GF-D8 (cell line): ENCODE measurements at places on chromosomes 2 and 18.

GRCh38 chr2:143397884-143398614 lies 268.8 kb downstream of the ARHGAP15 start:
- no peak for DNase-seq

- no peak for DNase-seq
Measured at GRCh38 chr2:66435549-66435875, 587 bp downstream of the MEIS1 start.

- DNase-seq: no peak
Measured at GRCh38 chr2:168256448-168256847, 9.1 kb upstream of the STK39 start.

GRCh38 chr2:60440767-60441163 lies 112.7 kb downstream of the BCL11A start:
- no peak for DNase-seq

DNA sequence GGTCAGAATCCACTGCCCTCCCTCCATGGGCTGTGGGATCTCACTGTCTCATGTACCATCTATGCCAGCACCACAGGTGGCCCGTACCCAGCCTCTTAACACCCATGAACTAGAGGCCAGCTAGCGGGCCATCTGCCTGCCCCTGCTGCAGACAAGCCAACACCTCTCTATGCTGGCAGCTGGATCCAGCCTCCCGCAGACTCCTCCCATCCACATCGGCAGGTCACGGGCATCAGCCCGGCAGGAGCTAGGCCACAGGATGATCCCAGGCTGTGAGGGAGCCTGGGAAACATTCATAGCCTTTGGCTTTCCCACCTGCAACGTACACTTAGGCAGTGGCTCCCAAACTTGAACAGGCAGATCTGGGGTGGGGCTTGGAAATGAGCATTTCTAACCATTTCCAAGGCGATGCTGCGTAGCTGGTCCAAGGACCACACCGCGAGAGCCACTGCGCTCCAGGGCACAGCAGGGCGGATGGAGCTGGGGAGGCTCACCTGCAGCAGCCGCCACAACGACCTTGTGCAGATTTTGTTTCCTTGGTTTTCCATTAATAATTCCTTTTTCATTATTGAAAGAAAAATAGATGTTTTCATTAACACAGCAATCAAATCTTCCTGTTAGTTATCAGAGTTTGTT lies 114.7 kb downstream of the KCNF1 start:
- no peak for DNase-seq

- DNase-seq: no peak
Measured at GRCh38 chr18:79477711-79478483, 82.2 kb downstream of the NFATC1 start.

GRCh38 chr18:65498605-65499004 lies 252.2 kb upstream of the CDH7 start:
- no peak for DNase-seq

DNA sequence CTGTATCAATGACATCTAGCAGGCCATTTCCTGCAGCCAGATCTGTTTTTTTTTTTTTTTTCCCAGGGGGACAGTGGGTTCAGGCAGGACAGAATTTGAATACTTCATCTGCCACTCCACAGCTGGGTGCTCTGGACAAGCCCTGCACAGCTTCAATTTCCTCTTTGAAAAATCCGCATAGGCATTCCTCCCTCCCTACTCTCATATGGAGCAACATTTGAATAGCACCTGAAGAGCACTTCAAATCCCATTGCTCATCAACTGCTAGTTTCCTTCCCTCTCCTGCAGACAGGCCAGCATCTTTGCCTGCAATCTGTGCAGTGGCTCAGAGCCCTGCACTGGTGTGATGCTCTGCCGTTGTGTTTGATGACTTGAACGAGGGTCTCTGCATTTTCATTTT lies 326.3 kb downstream of the TSN start:
- DNase-seq: no peak

GRCh38 chr2:136034629-136035028 lies 49.2 kb upstream of the DARS1 start:
- DNase-seq: no peak

DNA sequence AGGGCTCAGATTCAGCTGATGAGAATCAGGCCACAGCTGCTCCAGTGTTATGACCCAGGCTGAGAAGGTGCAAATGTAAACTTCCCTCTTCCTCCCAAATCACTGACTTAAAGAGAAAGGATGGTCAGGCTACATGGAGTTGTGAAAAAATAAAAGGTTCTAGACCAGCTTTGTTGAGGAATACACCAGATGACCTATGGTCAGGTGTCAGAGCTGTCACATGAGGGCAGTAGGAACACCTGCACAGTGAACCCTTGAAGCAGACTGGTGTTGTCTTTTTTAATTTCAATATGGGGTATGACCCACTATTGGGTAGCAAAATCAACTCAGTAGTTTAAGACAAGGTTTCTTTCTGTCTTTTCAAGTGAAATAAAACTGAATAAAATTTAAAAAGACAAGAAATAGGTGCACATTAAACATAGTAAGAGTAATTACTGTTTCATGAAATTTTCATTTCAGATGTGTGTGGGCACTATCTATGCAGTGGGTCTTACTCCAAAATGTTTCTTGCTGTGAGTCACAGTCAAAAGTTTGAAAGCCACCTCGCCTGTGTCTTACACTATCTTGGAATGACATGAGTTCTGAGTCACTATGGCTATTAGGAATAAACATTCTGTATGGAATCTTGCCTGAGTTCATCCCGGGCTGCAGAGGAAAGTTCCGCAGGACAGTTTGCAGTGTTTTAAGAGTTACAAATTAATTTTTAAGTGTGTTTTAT lies 83.6 kb downstream of the ACVR1 start:
- DNase-seq: no peak

DNA sequence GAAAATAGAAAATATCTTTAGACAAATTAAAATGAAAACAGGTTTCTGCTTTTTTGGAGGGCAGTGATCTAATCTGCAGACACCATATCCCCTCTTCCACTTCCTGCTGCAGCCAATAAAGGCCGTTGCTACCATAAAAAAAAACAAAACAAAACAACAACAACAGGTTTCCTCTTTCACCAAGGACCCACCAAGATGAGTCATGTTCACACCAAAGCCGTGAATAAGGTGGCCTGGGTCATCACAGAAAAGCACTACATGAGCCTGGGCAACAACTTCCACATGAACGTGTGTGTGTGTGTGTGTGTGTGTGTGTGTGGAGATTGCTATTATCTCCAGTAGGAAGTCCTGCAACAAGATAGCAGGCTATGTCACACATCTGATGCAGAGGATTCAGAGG lies 24.8 kb upstream of the TFCP2L1 start:
- no peak for DNase-seq

- DNase-seq: no peak
Measured at GRCh38 chr2:222108497-222108896, 190.3 kb downstream of the PAX3 start.

DNA sequence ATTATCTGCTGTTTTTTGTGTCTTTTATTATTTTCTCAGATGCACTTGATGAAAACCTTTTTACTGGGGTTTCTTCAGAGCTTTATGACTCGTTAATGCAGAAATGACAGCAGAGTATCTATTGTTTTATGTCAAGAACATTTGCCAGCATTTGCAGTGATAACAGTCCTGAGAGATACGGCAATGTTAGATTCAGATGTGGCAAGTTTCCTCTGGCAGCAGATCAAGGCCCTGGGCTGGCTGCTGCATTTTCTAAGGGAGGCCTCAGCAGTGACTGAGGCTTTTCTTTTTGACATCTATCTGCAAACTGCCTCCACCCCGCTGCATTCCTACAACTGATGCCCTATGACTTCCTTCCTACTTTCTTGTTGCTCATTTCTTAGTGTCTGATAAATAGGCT lies 40.2 kb downstream of the EFEMP1 start:
- no peak for DNase-seq

DNA sequence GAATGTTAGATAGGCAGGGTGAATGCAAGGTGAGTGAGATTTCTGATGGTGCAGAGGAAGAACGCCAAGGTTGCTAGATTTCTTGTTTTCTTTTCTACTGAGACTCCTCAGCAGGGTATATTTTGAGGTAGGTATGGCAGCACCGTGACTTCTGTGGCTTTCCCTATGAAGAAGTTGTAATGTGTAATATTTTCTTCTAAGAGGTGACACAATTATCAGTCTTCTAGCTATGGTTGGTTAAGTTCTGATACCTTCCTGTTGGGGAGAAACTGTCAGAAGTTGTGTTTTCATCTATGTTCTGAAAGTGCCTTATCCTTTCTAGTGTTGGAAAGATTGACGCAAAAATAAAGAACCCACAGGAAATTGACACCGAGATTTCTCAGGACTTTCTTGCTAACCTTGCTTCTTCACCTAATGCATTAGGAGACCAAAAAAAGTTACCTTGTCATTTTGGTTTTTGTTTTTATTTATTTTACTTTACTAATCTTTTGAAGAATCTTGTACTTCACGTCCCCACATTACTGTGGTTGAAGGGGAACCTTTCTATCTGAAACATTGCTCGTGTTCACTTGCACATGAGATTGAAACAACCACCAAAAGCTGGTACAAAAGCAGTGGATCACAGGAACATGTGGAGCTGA lies 11.9 kb downstream of the IL18R1 start:
- no peak for DNase-seq

DNA sequence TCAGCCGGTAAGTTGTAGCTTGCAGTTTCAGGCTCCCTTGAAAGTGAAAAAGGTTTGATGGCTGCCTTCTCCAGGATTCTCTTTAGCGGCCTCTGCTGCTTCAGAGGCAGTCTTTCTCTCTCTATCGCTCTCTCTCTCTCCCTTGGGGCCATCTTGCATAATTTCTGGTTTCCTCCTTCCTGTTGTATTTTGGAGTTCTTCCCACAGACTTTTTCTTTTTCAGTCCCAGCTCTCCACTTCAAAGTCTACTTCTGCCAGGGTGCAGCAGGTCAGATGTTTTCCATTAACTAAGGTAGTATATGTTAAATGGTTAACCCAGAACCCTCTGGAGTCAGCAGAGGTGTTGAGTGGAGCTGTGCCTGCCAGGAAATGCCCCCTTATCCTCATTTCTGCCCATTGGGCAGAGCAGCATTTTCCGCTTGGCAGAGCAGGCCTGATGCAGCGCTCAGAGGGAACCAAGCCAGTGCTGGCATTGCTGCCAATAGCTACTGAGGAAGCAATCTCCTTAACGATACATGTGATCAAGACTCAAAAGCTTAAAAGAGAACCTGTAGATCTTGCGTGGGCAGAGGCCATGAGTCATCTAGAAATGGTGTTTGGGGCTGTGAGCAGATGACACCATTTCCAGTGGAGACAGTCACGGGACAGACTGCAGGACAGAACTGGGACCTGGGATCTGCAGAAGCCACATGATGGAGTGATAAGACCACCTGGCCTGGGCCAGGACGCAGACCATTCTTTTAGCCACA lies 20.8 kb downstream of the DBI start:
- DNase-seq: peak; percentile 93

GRCh38 chr2:226742347-226742746 lies 57.3 kb downstream of the IRS1 start:
- no peak for DNase-seq

DNA sequence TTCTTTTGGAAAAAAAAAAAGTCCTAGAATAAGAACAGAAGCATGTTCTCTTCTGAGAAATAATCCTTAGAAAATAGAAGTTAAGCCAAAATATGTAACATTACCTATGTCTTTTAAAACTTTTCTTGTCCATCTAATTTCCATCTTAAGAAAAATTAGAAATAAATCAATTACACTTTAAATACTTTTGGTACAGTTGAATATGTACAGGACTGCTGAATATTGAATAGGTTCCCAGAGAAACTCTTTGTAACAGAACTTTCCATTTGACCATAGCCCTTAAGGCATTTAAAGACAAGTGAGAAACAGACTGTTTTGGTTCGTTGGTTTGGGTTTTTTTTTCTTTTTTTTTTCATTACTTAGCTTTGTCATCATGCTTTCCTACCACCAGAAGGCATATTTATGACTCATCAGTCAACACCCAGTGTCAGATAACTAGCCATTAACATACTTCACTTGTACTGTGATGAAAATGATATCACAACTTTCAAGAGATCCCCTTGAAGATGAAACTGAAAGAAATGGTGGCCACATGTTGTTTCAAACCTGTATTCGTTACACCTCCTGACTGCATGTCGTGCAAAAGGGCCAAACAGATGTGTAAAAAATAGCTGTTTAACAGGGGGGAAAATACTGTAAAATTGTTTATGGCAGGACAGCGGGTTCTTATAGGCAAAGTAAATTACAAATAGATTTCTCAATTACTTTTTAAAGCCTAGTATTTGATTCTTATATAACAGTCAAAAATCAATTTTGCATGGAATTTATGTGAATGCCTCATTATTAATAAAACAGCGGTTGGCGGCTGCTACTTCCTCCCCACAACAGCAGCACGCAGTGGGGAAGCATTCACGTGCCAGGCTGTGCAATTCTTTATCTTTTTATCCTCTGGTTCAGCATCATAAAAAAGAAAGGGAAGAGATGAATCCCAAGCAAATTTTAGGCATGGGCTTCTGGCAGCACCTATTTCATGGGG lies 280.7 kb upstream of the HNRNPA3 start:
- no peak for DNase-seq

DNA sequence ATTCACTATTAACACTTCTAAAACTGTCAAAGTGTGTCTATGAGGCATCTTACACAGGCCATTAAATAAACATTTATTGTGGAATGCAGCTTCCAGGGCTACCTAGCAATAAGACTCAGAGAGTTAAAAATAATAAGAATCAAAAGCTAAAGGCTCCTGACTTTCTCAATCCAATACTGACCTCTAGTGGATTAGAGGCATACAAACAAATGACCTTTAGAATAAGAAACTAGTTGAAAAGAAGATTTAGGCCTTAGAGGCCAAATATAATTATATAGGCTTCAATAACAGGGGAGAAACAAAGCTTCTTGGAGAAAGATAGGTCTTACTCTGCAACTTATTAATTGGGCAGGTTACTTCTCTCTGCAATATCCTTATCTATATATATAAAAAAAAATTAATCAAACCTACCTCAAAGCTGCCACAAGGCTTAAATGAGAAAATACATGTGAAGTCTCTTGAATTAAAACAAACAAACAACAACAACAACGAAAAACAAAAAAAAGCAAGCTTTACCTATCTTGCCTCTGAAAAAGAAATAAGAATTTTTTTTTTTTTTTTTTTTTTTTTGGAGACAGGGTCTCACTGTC lies 246.1 kb downstream of the EXOC6B start:
- no peak for DNase-seq

GRCh38 chr2:796141-796985 lies 119.2 kb upstream of the TMEM18 start:
- DNase-seq: no peak

- no peak for DNase-seq
Measured at GRCh38 chr2:133607679-133608078, 39.4 kb upstream of the NCKAP5 start.

- no peak for DNase-seq
Measured at GRCh38 chr18:79129120-79129519, 59.9 kb downstream of the ATP9B start.

DNA sequence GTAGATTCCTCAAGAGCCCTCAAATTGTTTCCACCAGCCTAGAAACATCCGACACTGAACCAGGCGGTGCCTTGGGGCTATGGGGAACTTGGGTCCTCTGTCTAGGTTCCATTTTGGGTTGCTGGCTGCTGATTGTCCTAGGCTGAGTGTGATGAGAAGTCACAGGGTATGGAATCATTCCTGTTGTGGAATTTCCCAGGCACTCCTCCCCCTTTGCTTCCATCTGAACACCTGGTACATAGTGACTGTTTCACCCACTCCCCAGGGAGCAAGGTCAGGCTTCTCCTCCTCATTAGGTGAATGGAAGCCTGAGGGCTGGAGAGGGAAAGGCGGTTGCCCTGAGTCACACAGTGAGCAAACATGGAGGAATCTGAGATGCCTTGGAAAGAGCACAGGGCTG lies 4.5 kb downstream of the KIF3C start:
- no peak for DNase-seq
